ENCODE measurements at places on chromosomes 2 and 18.

DNA sequence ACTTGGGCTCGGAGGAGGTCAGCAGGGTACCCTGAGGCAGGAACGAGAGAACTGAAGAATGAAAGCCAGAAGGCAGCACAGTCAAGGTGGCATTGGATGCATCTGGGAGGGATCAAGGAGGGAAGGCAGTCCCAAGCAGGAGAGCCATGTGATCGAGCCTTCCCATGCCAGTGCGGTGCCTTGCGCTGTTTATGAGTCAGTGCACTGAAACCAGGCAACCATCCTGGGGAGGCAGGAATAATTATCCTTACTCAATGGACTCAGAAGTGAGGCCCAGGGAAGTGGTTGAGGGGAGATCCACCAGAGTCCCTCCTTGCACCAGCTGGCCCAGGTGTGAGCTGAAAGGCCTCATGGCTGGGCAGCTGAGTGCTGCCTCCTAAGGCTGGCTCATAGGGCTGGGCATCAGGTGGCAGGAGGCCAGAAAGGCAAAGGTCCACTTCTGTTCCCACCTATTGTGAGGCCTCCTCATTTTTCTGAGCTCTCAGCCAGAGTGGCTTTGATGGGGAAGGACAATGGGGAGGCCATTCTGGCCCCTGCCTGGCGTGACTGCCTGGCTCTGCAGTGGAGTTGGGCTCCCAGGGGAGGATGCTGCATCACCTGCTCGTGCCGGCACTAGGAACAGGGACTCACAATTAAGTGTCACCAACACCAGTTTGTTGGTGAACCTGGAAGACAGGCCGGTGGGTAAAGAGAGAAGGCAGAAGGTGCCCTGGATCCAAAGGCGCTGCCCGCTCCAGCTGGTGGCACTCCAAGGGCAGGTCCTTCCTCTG lies 82.3 kb downstream of the TFCP2L1 start:
- no peak for DNase-seq

DNA sequence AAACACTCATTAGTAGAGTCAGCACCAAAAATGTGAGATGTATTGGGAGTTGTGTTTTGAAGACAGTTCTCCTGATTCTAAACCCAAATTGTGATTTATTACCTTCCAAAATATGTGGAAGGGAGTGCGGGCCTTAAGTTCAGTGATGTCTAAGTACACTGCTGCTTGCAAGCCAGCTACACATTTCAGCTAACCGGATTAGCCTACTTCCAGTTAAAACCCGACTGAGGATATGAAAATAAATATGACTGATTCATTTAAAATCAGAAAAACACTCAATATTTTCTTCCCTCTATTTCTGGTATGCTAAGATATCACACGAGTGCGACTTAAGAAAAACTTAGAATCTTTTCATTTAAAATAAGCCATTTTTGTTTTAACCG lies 907 bp downstream of the FHL2 start:
- no peak for DNase-seq

GRCh38 chr18:3260995-3261372 lies 949 bp upstream of the MYL12B start:
- no peak for DNase-seq

DNA sequence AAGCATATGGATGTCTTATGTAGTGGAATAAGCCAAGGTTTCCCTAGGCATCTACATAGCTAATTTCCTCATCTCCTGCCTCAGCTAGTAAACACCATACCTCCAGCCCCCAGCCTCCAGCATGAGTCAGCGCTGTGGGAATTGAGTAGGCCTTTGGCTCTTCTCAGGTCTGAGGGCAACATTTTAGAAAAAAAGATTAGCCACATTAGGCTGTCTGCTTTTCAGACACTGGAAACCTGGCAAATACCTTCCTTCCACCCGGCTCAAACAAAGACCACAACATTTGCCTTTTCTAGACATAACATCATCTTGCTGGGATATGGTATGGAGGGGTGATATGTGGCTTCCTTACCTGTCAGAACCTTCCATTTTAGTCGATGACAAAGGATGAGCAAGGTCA lies 6.1 kb upstream of the CCDC195 start:
- DNase-seq, result peak; percentile 35
